Activated CD4-positive, alpha-beta memory T cell treated with anti-CD3 and anti-CD28 coated beads, Interleukin-2, amount 10 ng/mL, durations not matched to agents 7 days and 5 days (primary cell): ENCODE measurements at places on chromosomes 1 and 21. TPM values are rescaled to one million over a fixed set of nuclear protein-coding genes. Genes with fewer than 3 reads are reported as not detected.

The VWA5B1 gene
- total RNA-seq = not detected

The BLZF1 gene
- 48.1 TPM for total RNA-seq

The FAM131C gene
- total RNA-seq = 5.1 TPM

The TMEM53 gene
- total RNA-seq = 4.3 TPM

The FAM110D gene
- not detected for total RNA-seq

The GUCA2A gene
- not detected for total RNA-seq

The OR6K3 gene
- total RNA-seq = not detected

The LCE6A gene
- not detected for total RNA-seq

The DNAI4 gene
- total RNA-seq = 1.4 TPM

The PRDX6 gene
- total RNA-seq = 109 TPM

The CHIA gene
- total RNA-seq = not detected

The RUNX1 gene
- total RNA-seq = 53.0 TPM

DNA sequence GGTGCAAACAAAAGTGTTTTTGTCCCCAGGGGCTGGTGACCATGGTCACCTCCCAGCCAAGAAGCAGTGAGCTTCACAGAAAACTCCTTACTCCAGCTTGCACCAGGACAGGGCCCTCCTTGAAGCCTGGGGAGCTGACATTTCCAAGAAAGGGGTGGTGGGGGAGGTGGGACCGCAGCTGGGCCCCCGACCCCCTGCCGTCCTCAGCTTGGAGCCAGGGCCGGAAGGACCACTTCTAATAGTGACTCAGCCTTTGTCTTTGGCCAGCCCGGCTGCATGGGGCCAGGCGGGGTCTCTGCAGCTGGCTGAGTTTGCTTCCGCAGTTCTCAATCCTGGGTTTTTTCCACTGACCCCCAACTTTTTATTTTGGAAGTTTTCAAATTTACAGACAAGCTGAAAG is 136.5 kb upstream of the POU3F1 start:
- H3K4me3 ChIP-seq = no peak overlapping the region
- H3K36me3 ChIP-seq = no peaks in the 10 kb centered on the region
- peaks cover 13% of the 10 kb centered on the region for H3K27me3 ChIP-seq
- no peaks in the 10 kb centered on the region for H3K4me1 ChIP-seq
- H3K27ac ChIP-seq = no peak overlapping the region

DNA sequence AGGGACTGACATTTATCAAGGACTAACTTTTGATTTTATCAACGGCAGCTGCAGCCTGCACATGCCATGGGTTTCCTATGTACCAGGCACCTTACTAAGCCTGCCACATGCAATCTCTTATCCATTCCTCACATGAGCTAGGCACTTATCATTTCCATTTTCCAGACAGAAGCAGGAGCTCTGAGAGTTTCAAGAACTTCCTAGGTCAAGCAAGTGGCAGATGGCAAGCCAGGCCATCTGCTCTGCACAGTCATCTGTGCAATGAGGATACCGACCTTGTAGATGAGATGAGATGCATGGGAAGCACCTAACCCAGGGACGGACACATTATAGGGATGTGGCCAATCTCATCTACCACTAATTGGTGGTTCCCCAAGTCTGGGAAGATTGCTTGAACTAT is 339.4 kb upstream of the USP24 start:
- no peak overlapping the region for H3K27ac ChIP-seq
- no peak for DNase-seq
- H3K4me1 ChIP-seq = no peaks in the 10 kb centered on the region
- no peak overlapping the region for H3K4me3 ChIP-seq
- H3K27me3 ChIP-seq = no peaks in the 10 kb centered on the region

GRCh38 chr1:85599076-85599491 is 18.5 kb downstream of the CCN1 start:
- H3K36me3 ChIP-seq = no peaks in the 10 kb centered on the region
- H3K4me1 ChIP-seq = no peaks in the 10 kb centered on the region
- H3K27ac ChIP-seq = no peak overlapping the region
- no peak overlapping the region for H3K4me3 ChIP-seq

GRCh38 chr21:31460980-31461379 is 116.9 kb upstream of the TIAM1 start:
- no peaks in the 10 kb centered on the region for H3K36me3 ChIP-seq
- no peak overlapping the region for H3K4me3 ChIP-seq
- no peak for DNase-seq
- no peak overlapping the region for H3K27ac ChIP-seq
- no peaks in the 10 kb centered on the region for H3K4me1 ChIP-seq
- H3K27me3 ChIP-seq = no peaks in the 10 kb centered on the region

DNA sequence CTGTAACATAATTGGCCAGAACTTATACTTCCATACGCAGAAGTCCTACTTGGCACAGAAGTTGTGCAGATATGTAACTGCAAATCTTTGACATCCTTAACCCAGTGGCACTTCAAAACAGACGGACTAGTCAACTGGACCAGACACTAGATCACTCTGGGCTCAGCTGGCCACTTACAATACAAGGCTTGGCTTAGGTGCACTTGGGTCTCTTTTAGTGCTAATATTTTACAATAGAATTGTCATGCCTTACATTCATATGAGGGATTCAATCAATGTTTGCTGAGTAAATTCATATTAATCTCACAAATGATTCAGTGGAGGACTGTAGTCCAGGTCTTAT is 20.1 kb downstream of the XKR8 start:
- no peak for DNase-seq
- no peak overlapping the region for H3K4me3 ChIP-seq
- no peak overlapping the region for H3K27ac ChIP-seq
- H3K27me3 ChIP-seq = no peaks in the 10 kb centered on the region

- no peaks in the 10 kb centered on the region for H3K4me1 ChIP-seq
- H3K36me3 ChIP-seq = no peaks in the 10 kb centered on the region
- H3K27me3 ChIP-seq = peaks cover 3% of the 10 kb centered on the region
- no peak for DNase-seq
These were observed 360.8 kb downstream of the MATN1 start for GRCh38 chr1:30362603-30362990.

- DNase-seq = no peak
- peaks cover 14% of the 10 kb centered on the region for H3K4me1 ChIP-seq
- H3K27me3 ChIP-seq = peaks cover 12% of the 10 kb centered on the region
- no peak overlapping the region for H3K27ac ChIP-seq
- H3K4me3 ChIP-seq = no peak overlapping the region
These were observed 62.7 kb upstream of the NBL1 start for GRCh38 chr1:19581381-19581780.

- peaks cover 14% of the 10 kb centered on the region for H3K36me3 ChIP-seq
- H3K4me1 ChIP-seq = peaks cover 53% of the 10 kb centered on the region
- H3K27me3 ChIP-seq = no peaks in the 10 kb centered on the region
- peak overlapping the region; percentile 93 for H3K27ac ChIP-seq
These were observed 1.4 kb downstream of the NCF2 start for GRCh38 chr1:183588827-183589226.

DNA sequence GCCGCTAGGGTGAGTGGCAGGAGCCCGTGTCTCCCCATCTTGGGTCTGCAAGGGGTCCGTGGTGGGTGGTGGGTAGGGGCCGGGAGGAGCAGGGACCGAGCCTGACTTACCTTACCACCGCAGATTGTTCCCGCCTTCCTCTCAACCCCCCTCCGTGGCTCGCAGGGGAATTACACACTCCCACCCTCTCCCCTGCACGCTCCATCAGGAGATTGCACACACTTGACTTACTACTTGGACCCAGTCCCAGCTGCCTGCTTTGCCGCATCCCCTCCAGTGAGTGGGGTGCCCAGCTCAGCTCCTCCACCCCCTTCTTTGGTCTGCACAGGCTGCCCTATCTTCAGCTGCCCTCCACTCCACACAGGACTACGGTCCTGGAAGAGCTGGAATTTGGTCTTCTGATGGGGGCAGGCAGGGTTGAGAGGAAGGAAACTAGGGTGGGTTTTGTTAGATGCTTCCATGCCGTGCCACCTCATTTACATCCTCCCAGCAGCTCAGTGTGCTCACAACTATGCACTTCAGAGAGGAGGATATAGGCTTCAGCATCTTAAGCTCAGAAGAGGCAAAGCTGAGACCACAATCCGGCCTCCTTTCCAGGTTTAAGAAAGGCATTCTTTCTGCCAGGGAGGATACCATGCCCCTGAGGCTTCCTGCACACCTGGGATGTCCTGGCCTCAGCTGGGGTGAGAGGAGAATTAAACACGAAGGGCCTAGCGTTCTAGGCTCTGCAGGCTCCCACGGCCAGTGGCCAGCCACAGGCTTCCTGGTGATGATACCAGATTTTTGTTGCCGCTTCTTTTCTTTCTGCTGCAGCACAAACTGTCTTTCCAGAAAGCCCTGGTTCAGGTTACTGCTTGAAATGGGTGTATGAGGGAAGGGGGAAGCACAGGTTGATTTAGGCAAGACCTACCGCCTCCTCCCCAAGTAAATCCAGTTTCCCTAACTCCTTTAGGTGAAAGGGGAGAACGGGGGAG is 2.3 kb downstream of the KCNC4 start:
- peaks cover 55% of the 10 kb centered on the region for H3K4me1 ChIP-seq
- peak overlapping the region; percentile 67 for H3K4me3 ChIP-seq
- peaks cover 9% of the 10 kb centered on the region for H3K27me3 ChIP-seq
- DNase-seq = no peak

GRCh38 chr21:16837721-16838120 is 675.1 kb upstream of the CXADR start:
- no peak overlapping the region for H3K27ac ChIP-seq
- DNase-seq = no peak
- H3K4me1 ChIP-seq = no peaks in the 10 kb centered on the region
- H3K4me3 ChIP-seq = no peak overlapping the region
- no peaks in the 10 kb centered on the region for H3K27me3 ChIP-seq

GRCh38 chr1:52002038-52002917 is 11.8 kb upstream of the RAB3B start:
- no peaks in the 10 kb centered on the region for H3K36me3 ChIP-seq
- H3K4me3 ChIP-seq = no peak overlapping the region
- no peak overlapping the region for H3K27ac ChIP-seq
- no peaks in the 10 kb centered on the region for H3K4me1 ChIP-seq
- DNase-seq = peak; percentile 40

- no peak overlapping the region for H3K27ac ChIP-seq
- peaks cover 11% of the 10 kb centered on the region for H3K4me1 ChIP-seq
- no peaks in the 10 kb centered on the region for H3K27me3 ChIP-seq
- H3K4me3 ChIP-seq = no peak overlapping the region
These were observed 66.1 kb upstream of the ADAM30 start for GRCh38 chr1:119962296-119962968.

DNA sequence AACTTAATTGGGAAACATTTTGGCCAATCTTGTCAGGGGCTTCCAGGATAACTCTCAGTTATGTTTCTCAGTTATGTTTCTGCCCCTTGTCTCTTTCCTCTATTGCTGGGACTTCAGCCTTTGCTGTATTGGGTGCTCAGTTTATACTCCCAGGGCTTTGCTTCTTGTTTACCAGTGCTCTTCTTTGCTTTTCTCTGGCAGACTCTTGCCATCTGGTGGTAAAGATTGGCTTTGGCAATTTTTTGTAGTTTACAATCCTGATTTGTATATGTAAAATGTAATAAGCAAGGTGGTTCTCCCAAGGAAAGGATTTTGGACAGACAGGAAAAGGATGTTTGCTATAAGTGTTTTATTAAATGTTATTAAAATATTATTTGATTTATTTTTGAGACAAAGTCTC is 37.9 kb downstream of the FABP3 start:
- no peak overlapping the region for H3K27ac ChIP-seq
- H3K4me3 ChIP-seq = no peak overlapping the region
- H3K4me1 ChIP-seq = no peaks in the 10 kb centered on the region
- no peak for DNase-seq
- H3K27me3 ChIP-seq = no peaks in the 10 kb centered on the region
- no peaks in the 10 kb centered on the region for H3K36me3 ChIP-seq

DNA sequence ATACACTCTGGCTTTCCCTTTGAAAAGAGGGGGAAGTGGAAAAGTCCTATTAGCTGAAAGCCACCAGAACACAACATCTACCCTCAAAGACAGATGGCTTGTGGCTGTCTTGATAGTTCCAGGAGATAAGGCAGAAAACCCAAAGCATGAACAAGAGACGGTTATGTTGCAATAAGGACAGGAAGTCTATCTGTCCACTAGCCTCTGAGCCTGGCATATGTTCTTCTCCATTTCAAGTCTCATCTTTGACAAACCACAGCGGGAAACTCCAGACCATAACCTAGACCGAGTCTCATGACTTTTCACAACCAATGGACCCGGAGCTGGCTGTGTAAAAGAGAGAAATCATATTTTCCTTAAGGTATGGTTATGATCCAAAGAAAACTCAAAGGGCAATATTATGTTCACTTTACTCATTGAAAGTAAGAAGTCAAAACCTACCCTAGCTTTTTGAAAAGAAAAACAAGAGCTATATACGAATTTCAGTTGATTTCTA is 33.8 kb downstream of the DUSP10 start:
- H3K4me1 ChIP-seq = peaks cover 67% of the 10 kb centered on the region
- peaks cover 53% of the 10 kb centered on the region for H3K36me3 ChIP-seq
- H3K27me3 ChIP-seq = no peaks in the 10 kb centered on the region
- no peak overlapping the region for H3K4me3 ChIP-seq
- DNase-seq = peak; percentile 71
- H3K27ac ChIP-seq = peak overlapping the region; percentile 76

- H3K36me3 ChIP-seq = no peaks in the 10 kb centered on the region
- DNase-seq = no peak
- no peak overlapping the region for H3K4me3 ChIP-seq
- H3K27me3 ChIP-seq = peaks cover 10% of the 10 kb centered on the region
These were observed 95.1 kb downstream of the TAS1R2 start for GRCh38 chr1:18764362-18764761.

- DNase-seq = no peak
- H3K4me1 ChIP-seq = peaks cover 2% of the 10 kb centered on the region
- peaks cover 50% of the 10 kb centered on the region for H3K27me3 ChIP-seq
These were observed 15.4 kb downstream of the TRIM67 start for GRCh38 chr1:231177226-231177625.

DNA sequence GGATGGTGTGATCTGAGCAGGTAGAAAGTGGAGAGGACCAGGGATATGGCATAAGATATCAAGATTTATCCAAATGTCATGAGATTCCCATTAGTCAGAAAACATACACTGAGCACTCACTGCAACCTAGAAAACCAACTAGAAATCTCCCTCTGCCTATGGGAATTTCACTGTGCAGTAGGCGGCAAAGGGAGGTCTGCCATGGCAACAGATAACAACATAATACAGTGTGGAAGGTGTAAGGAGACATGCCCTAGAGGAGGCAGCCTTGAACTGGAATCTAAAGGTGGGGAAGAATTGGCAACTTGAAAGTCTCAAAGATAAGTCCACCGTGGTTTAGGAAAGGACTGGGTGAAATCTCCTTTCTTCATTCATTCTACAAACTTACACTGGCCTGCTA is 238.4 kb downstream of the ATG4C start:
- H3K4me3 ChIP-seq = no peak overlapping the region
- no peaks in the 10 kb centered on the region for H3K4me1 ChIP-seq
- DNase-seq = no peak

DNA sequence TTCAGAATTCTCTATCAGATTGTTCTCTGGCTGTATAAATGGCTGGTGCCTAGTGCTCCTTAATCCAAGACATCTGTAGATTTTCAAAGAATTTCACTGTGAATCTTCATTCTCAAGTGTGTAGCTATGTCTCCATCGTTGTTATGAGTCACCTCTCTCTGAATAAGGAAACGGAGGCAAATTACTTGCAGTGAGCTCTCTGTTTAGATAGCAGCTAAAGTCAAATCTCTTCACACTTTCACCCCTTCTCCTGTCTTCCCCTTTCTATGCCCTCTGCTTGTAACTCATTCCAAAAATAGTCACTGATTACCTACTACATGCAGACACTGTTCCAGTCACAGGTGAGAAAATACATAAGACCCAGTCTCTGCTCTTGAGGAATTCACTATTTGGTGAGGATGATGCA is 39.7 kb downstream of the CHML start:
- H3K27ac ChIP-seq = no peak overlapping the region
- H3K4me1 ChIP-seq = peaks cover 4% of the 10 kb centered on the region
- no peak for DNase-seq
